Aorta (tissue), 5 donors: ENCODE measurements at places on chromosomes 5 and 9. TPM values are rescaled to one million over a fixed set of nuclear protein-coding genes. Genes with fewer than 3 reads are reported as not detected.

PCDHGA10 gene
- total RNA-seq, result 11.4 TPM

RFESD gene
- total RNA-seq, result 0.75 TPM

FGF1 gene
- total RNA-seq, result 24.4 TPM

WDR38 gene
- total RNA-seq, result not detected

SLCO6A1 gene
- not detected for total RNA-seq

ENTREP1 gene
- 2.8 TPM for total RNA-seq

DMRT2 gene
- total RNA-seq, result 0.69 TPM

EQTN gene
- 0.58 TPM for total RNA-seq

DND1 gene
- total RNA-seq, result 1.3 TPM

SPINK7 gene
- total RNA-seq, result not detected

KCNT1 gene
- 0.16 TPM for total RNA-seq

TSLP gene
- total RNA-seq, result 2.5 TPM

FOXD4L4 gene
- 0.19 TPM for total RNA-seq

ENC1 gene
- 4.8 TPM for total RNA-seq

TMEM174 gene
- total RNA-seq, result not detected

FYB1 gene
- 45.8 TPM for total RNA-seq

GFI1B gene
- not detected for total RNA-seq

DBH gene
- total RNA-seq, result not detected

ZFP37 gene
- 4.5 TPM for total RNA-seq

SH3TC2 gene
- 2.9 TPM for total RNA-seq

BTNL9 gene
- total RNA-seq, result 16.8 TPM

PCDHB5 gene
- 4.2 TPM for total RNA-seq

ASPN gene
- 79.8 TPM for total RNA-seq

SHC3 gene
- 6.9 TPM for total RNA-seq

CAMK4 gene
- 0.62 TPM for total RNA-seq
